ENCODE measurements at places on chromosomes 5 and 9. TPM values are rescaled to one million over a fixed set of nuclear protein-coding genes. Genes with fewer than 3 reads are reported as not detected.

GRCh38 chr9:34546102-34546833 lies 23.5 kb upstream of the ENHO start:
- no peak for DNase-seq

- no peak for DNase-seq
These were observed 21.2 kb downstream of the MAST4 start for GRCh38 chr5:66617226-66617861.

- no peak for DNase-seq
These were observed 20.2 kb downstream of the CENPH start for GRCh38 chr5:69209602-69210001.

DNA sequence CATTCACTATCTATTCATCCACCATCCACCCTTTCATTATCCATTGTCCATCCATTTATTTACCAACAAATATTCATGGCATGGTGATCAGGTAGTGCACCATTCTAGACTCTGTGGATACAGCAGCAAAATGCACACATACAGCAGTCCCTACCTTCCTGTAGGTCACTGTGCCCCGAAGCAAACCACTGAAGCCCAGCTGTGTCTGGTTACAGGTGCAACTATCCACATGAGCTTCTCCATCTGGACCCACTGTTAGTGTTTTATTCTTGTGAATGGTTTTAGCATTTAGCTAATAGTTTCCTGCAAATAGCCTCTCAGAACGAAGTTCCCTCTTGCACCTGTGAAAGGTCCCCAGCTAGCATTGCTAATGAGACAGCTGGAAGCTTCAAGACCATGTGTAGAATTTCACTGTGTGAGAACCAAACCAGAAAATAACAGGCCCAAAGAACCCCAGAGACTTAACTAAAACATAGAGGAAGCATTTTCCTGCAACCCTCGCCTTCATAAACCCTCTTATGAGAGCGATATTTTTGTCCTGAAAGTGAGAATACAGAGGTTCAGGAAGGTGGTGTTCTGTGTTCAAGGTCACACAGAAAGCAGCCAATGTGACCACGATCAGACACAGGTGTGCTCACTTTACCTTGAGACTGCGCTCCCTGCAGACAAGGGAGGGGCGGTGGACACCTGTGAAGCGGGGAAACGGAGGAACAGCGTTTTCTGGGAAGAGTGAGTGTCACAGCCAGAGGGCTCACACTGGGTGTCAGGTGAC lies 18.5 kb downstream of the PAEP start:
- DNase-seq = no peak

DNA sequence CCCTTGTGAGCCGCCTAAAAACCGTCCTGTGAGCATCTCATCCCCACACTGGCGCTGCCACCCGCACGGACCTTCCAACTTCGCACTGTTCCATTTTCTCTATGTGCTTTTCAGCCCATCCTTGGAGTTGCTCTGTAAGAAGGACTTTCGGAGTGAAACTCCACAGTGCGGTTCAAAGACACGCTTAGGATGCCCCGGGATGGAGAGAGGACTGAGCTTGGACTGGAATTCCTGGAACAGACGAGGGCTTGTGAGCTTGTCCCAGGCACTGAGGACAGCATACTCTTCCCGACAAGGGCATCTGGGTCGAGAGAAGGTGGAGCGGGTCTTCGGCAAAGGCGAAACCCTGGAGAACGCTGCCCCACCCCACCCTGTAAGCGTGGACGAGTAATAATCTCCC lies 187.8 kb downstream of the MEF2C start:
- DNase-seq = no peak

- no peak for DNase-seq
These were observed 93.5 kb downstream of the SSBP2 start for GRCh38 chr5:81657386-81657785.

DNA sequence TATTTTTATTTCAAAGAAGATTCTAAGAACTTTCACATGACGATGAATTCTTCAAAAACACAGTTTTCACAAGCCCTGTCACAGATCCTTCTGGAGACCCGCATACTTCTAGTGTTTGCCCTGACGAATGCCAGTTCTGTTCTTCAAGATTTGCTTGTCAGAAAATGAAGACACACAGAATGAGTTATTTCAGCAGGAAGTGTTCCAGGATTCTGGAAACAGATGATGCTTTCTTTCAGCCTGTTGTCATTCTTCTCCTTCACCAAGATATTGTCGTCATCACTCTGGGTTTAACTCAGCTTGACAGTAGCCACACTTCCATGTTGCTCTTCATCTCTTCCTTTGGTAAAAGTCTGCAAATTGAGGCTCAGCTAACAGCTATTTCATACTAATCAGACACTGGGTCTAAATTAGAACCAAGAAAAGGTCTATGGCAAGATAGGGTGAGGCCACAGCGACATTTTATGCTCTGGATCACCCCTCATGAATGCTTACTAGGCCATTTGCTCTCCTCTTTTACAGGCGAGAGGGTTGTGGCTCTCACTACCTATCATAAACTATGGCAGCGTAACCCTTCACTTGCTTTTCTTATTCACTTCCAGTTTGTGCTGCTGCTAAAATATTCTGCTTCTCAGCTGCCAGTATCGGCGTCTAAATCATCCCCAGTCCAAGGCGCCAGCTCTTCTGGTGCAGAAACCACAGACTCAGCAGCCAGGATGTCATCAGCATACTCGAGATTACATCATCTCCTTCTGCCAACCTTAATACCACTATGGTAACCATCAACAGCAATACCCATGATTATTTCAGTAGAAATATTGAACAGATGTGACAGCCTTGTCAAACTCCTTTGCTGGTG lies 159.6 kb upstream of the TBCA start:
- DNase-seq = peak; percentile 73

GRCh38 chr5:72380492-72381274 lies 60.5 kb downstream of the PTCD2 start:
- no peak for DNase-seq

GRCh38 chr9:91547081-91547480 lies 123.4 kb upstream of the NFIL3 start:
- DNase-seq = no peak

GRCh38 chr9:94907264-94907936 lies 180.9 kb downstream of the AOPEP start:
- no peak for DNase-seq

DNA sequence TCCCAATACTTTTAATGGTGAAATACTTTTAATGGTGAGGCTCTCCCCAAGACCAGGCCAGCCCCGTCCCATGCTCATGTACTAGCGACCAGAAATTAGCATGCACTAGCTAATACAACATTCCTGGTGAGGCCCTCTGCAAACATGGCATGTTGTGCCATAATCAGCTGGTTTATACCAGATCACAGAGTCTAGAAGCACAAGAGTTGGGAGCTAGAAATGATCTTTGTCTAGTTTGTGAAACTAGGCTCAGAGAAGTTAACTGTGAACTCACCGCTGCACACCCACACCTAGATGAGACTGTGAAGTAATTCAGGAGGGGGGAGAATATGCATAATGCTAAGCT lies 37.4 kb downstream of the MTMR12 start:
- no peak for DNase-seq

DNA sequence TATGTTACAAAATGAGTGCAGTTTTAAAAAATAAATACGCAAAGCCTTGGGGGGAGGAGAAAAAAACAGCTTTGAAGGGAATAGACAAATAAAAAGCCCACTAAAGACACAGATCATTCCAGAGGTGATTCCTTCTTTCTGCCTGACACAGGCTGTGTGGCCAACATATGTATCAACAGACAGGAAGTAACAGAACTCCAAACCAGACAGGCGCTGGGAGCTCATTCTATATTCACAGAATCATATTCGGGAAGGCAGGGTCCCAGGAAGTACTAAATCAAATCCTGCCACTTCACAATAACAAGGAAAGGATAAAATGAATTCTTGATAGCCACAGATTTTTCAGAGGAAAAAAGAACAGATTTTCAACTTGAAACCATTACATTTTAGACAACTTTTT lies 62.1 kb downstream of the SEMA5A start:
- no peak for DNase-seq

GRCh38 chr5:170246126-170246870 lies 13.5 kb downstream of the C5orf58 start:
- DNase-seq = no peak

DNA sequence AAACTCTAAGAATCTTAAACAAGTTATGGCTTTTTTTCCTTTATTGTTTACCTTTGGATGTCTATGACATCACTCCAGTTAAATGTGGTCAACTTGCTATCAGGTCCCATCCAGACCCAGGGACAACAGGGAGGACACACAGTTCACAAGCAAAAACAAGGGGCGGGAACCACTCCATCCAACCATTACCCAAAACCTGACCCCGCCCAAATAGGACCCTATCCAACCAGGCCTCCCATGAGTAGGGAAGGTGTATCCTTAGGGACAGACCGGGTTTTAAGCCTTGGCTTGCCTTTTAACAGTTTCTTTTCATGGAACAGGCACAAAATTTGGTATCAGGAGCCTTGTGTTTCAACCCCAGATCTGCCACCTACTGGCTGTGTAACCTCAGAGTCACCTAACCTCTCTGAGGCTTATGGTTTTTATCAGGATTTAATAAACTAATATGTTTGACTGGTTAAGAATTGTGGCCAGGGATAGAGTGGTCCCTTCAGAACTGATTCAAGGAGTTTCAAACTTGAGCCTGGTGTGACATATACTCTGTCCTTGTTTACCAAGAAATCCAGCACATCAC lies 127.7 kb upstream of the RAD23B start:
- DNase-seq = no peak

- DNase-seq = no peak
These were observed 24.5 kb upstream of the LTC4S start for GRCh38 chr5:179769271-179769670.

GRCh38 chr9:38263532-38263931 lies 129.0 kb upstream of the ALDH1B1 start:
- DNase-seq = no peak

GRCh38 chr5:127898551-127899213 lies 184.9 kb upstream of the SLC12A2 start:
- DNase-seq = no peak

DNA sequence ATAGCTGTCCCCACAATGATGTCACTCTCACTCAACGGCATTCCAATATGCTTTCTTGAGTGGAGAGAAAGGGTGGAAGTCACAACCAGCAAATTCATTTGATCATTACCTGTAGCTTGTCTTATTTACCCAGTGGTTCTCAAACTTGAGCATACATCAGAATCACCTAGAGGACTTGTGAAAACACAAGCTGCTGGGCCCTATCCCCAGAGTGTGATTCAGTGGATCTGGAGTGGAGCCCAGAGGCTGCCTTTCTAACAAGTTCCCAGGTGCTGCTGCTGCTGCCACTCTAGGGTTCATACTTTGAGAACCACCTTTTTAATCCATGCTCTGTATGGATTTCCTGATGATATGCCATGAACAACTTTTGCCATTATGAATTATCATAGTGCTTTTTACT lies 94.7 kb downstream of the KLHL3 start:
- DNase-seq = no peak

DNA sequence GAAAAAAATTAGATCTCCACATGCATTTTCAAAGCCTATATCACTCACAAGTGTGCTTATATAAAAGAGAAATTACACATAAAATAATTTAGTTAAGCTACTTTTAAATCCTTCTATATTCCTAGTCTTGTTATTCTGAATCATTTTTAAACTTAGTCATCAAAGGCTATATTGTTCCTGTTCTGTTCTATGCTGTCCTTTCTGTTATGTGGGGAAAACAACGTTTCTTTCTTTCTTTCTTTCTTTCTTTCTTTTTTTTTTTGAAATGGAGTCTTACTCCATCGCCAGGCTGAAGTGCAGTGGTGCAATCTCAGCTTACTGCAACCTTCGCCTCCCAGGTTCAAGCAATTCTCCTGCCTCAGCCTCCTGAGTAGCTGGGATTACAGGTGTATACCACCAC lies 389.2 kb upstream of the FTMT start:
- DNase-seq = no peak

GRCh38 chr9:121684381-121685145 lies 33.1 kb downstream of the DAB2IP start:
- peak; percentile 67 for DNase-seq

GRCh38 chr5:111730659-111731382 lies 26.2 kb downstream of the NREP start:
- DNase-seq = no peak

GRCh38 chr5:68538814-68539420 lies 323.4 kb downstream of the PIK3R1 start:
- no peak for DNase-seq

DNA sequence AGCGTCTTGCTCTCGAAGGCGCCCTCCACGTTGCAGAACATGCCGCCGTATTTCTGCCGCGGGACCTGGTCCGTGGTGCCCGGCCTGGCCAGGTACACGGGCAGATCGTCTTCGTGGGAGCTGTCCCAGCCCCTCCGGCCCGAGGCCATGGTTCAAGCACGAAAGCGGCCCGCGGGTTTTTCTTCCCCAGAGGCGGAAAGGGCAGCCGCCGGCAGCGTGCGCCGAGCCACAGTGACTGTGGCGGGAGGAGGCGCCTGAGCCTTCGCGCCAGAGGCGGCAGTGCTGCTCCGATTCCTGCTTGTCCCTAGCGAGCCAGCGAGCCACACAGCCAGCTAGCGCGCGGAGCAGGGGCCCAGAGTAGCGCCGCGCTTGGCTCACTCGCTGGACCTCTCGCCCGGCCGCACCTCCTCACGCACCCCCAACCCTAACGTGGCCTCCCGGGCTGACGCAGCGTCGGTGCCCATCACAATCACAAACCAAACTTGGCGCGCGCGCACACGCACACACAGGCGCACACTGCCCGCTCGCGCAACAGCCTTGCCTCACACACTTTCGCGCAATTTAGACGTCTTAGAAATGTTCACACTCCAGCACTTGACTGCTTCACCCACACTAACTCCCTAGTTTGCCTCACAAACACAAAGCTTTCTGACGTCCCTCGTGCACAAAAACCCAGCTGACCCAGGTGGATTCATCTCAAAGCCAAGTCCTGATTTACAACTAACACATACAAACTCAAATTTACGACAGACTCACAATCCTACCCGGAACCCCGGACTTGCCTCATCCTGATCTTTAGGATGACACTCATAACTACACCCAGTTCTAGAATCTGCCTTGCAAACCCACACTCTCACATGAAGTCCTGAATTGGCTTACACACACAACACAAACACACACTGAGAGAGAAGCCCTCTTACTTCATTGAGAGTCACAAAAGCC lies at the start of gene DPYSL3:
Gene DPYSL3, minus strand, starts transcription at position 359 of the 942 bp plus-strand sequence. Its CDS starts 210 bp downstream, at position 149.
- peak; percentile 56 for DNase-seq

- DNase-seq = no peak
These were observed 45.9 kb downstream of the BOD1 start for GRCh38 chr5:173570321-173571090.

DNA sequence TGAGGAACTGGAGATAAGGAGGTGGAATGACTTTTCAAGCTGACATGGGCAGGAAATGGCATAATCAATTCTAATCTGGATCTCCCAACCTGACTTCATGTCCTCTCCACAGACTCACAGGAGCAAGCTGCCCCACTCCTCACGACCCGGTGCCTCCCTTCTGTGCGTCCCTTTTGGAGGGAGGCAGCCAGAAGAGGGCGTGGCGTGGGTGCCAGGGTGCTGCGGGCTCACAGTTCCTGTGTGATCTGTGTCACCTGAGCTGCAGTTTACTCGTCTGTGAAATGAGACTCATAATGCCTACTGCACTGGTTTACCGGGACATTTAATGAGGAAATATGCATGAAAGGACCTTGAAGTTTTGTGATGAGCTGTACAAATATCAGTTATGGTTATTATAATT lies 207.4 kb downstream of the DAB2IP start:
- no peak for DNase-seq

The ZFAND5 gene
- total RNA-seq = 121 TPM

The PCDHB5 gene
- total RNA-seq = not detected

The CDKN2B gene
- total RNA-seq = 0.33 TPM

The NRG2 gene
- total RNA-seq = 0.07 TPM

The ARHGEF37 gene
- total RNA-seq = 1.5 TPM

The PKN3 gene
- total RNA-seq = 24.3 TPM

The PCDHA7 gene
- not detected for total RNA-seq

The ANKRD33B gene
- 21.7 TPM for total RNA-seq

The CDKN2B-AS1 gene
- total RNA-seq = 0.42 TPM

The ATP6V1G1 gene
- 46.7 TPM for total RNA-seq
